Esophagus squamous epithelium (tissue), 5 donors: ENCODE measurements at places on chromosomes 16 and 17.

- no peak for DNase-seq
These were observed 33.9 kb downstream of the COX4I1 start for GRCh38 chr16:85833219-85833920.

GRCh38 chr17:81160306-81160705 is 5.0 kb upstream of the PVALEF start:
- no peak for DNase-seq

DNA sequence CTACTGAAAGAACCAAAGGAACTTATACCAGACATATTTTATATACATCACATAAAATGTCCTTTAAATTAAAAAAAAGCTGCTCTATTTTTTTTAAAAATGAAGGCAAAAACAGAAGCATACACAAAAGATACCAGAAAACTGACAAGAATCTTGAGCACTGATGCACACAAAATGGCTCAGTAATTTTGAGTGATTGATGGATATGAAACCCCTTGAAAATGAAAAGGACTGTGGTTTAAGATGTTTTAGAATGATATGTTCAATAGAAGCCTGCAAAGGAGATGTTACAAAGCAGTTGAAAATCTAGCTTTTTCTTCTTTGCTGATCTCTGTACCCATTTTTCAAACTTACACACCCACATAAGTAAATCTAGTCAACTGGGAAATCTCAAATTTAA is 2.7 kb downstream of the C16orf87 start:
- DNase-seq, result no peak

DNA sequence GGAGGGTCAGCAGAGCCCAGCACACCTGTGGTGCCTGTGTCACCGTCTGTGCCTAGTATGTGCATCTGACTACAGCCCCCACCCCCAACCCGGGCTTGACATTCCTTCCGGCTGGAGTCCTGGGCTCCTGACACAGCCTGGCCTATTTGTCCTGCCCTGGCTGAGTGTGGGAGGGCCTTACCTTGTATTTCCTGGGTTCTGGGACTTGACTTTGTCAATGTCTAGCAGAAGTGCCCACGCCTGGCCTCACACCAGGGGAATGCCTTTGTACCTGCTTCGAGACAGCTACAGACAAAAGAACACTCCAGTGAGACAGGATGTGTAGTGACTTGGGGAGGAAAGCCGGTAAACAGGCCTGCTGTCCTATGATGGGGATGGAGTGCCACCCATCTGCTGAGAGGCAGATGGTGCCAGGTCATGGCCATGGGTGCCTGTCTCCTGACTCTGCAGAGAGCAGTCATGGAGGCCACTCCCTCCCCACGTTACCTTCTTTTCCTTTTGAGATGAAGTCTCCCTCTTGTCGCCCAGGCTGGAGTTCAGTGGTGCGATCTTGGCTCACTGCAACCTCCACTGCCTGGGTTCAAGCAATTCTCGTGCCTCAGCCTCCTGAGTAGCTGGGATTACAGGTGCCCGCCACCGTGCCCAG is 42.8 kb downstream of the TNFRSF13B start:
- DNase-seq, result no peak

DNA sequence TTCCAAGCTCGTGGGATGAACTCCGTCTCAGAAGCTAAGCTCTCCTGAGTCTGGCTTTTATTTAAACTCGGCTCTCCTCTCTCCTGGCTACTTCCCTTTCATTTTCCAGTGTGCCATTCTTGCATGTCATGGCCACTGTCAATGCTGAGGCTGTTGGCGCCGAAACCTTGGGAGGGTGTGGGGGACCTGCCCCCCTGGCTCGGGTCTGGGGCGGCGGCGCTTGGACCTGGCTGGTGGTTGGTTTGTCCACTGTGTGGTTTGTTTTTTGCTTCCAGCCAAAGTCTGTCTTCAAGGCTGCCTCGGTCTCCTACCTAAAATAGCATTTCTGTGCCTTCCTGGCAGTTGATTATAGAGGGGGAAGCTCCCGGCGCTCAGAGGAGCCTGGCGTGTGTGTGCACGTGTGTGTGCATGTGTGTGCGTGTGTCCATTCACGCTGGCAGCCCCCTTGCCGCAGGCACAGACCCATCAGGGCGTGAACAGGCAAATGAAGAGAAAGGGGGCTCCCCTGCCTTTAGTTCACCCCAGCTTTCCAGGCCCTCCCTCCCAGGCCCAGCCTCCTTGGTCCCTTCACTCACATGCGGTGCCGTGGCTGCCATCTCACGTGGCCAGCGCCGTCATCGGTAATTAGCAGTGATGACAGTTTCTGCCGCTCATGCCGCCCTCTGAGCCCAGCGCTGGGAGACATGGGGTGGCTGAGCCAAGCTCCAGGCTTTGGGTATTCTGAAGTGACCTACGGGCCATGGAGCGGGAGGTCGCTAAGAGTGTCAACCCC is 179.9 kb downstream of the SEC14L1 start:
- no peak for DNase-seq

GRCh38 chr16:24491731-24492130 is 47.6 kb upstream of the RBBP6 start:
- no peak for DNase-seq
